Activated CD8-positive, alpha-beta memory T cell treated with anti-CD3 and anti-CD28 coated beads for 1 hour (primary cell): ENCODE measurements at places on chromosomes 5 and 9.

DNA sequence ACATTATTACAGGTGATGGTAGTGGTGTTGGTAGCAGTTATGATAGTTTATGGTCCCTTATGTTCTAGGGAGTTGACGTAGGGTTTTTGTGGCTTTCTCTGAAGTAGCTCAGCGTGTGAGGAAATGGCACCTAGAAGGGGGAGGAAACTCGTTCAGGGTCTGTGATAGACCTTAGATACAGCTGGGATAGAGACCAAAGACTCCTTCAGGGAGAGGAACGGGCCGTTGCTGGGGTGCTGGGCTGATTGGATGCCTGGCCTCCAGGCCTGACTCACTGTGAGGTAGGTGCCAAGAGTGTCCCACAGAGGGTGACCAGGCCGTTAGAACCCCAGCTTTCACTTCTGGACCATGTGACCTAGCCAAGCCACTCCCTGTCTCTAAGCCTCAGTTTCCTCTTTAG is 96.6 kb downstream of the DAB2IP start:
- no peak for DNase-seq

DNA sequence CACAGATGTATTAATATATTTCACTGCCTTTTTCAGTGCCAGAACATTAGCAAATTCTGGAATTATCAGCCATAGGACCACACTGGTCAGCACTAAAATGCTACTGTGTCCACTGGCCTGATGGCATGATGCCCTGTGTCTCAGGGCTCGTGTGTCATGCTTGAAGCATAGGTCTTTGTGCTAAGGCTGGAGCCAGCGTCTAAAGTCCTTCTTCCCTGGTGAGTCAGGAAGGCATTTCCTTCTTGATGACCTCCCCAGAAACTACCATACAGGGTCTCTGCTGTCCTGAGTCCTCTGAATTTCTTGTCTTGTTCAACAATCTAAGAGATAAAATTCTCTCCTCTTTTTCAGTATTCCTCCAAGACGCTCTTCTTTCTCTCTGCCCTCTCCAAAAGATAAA is 489.9 kb downstream of the PSAT1 start:
- DNase-seq = no peak

- no peak for DNase-seq
Observed at GRCh38 chr9:100933656-100934055, 94.9 kb upstream of the PLPPR1 start.

- DNase-seq = no peak
Observed at GRCh38 chr9:90842996-90843395, 41.4 kb downstream of the SYK start.

GRCh38 chr9:124602632-124603031 is 95.4 kb upstream of the NR5A1 start:
- DNase-seq = no peak

- peak; percentile 22 for DNase-seq
Observed at GRCh38 chr5:151315998-151316597, 12.5 kb upstream of the SLC36A3 start.

- no peak for DNase-seq
Observed at GRCh38 chr9:13524245-13524644, 244.8 kb upstream of the MPDZ start.

GRCh38 chr9:89613912-89614892 is 9.4 kb downstream of the GADD45G start:
- DNase-seq = no peak

DNA sequence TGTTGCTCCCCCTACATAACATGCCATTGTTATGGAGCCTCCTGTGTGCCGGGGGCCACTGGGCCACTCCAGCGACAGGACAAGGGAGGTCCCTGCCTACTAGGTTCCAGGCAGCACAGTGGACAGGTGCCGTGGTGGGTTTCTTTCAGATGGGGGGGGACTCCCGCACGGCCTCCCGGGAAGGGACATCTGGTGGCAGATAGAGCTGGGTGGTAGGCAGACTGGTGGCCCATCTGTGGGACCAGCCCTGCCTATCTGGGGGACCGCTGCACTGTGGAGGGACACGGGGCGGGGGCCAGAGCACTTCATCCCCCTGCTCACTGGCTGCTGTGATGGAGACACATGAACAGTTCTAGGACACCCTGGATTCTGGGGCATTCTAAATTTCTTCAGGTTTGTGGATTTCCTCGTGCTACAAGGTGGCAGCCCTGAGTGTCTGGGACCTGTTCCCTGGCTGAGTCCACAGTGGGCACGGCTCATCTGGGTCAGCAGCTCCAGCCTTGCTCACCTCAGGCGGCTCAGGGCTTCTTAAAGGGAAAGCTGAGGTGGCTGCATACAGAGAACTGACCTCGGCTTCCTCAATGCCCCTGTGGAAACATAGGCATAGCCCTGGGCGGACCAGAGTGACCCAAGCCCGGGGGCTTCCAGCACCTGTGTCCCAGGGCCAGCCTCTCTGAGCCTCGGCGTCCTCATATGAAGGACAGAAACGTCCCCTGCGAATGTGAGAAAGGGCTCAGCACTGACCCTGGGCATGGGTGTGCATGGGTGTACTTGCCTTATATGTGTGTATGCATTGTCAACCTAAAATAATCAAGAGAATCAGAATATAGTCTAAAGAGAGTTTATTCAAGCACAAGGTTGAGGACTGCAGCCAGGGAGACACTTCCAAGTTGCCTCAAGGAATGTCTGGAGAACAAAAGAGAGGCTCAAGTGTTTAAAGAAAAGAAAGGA is 22.5 kb downstream of the FGD3 start:
- no peak for DNase-seq

DNA sequence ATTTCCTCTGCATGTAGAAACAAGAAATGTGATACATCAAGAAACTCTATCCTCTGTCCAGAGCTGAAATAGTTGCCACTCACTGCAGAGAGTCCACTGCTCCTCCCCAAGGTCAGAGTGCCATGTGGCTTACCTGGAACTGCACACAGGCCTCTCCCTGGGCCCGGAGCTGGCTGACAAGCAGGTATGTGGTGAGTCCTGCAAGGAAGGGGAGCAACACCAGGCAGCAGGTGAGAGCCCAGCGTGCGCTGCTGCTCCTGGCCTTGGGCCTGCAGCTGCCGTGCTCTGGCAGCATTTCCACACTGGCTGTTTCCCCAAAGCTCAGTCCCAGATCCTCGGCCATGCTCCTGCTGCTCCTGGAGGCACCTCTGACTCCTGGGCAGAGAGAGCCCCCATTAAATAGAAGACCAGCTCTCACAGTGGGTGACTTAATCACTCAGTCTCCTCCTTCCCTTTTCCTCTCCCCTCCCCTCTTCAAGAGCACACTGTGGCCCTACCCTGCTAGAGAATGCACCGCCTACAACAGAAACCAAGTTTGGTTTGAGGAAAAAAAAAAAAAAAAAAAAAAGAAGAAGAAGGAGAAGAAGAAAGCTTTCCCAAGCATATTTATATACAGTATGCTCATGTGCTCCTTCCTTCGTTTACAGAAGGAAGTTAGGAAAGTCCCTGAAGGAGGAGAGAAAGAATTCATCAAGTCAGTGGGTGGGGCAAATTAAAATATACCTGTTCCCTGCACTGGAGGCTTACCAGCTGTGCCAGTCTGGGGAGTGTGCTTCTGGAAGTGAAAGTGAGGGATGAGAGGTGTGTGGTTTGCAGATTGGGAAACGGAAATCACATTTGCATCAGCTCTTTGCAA is at the start of gene TNFSF15:
TNFSF15 (minus strand) TSS at position 370 of the 856 bp plus-strand sequence; CDS start at position 343, 27 bp downstream.
- no peak for DNase-seq

DNA sequence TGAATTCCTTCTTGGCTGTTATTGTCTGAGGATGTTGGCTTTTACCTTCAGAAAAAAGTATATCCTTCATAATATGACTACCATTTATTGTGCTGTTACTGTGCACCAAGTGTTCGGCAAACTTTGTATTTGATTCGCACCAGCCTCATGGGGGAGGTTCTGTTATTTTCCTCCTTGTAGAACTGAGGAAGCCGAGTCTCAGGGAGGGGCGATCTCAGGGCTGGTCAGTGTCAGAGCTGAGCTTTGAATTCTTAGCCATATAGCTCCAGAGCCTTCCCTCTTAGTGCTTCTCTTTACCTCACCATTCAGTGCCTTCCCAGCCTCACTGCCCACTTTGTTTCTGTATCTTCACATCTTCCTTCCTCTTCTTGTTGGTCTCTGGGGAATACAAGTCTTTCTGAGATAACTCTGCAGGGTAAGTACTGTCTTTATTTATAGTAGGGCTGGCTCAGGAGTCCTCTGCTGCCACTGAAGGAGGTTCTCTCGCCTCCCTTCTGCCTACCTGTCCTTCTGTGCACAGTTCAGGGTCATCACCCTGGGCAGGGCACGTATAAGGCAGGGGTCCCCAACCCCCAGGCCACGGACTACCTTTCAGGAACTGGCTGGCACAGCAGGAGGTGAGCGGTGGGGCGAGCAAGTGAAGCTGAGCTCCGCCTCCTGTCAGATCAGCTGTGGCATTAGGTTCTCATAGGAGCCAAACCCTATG is 48.4 kb downstream of the GALNT10 start:
- DNase-seq = no peak

GRCh38 chr5:180401229-180401907 is 48.2 kb upstream of the GFPT2 start:
- DNase-seq = no peak

- DNase-seq = no peak
Observed at GRCh38 chr5:62938927-62939326, 360.3 kb downstream of the LRRC70 start.

- DNase-seq = no peak
Observed at GRCh38 chr9:93591301-93592007, 15.1 kb downstream of the PHF2 start.

- no peak for DNase-seq
Observed at GRCh38 chr5:149423794-149424268, 44.7 kb upstream of the IL17B start.

DNA sequence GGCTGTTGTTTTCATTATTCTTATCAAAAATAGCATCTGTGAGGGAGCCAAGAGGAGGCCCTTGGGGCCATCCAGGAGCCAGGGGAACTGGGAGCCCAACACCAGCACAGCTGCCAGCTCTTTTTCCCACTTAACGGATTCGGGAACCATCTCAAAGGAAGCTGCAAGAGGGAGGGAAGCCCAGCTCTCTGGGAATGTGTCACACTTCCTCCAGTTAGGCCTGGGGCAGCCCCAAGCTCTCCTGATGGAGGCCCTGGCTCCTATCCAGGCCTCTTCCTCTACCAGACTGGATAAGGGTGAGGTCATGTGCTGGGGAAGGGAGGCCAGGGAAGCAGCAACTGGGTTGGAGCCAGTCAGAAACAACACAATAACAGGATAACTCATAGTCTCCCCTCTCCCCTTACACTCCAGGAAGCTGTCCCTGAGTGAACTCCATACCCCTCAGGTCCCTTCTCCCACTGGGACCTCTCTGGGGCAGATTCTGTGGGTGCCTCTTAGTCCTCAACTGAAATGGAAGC is 12.7 kb downstream of the CSF2 start:
- DNase-seq = no peak

DNA sequence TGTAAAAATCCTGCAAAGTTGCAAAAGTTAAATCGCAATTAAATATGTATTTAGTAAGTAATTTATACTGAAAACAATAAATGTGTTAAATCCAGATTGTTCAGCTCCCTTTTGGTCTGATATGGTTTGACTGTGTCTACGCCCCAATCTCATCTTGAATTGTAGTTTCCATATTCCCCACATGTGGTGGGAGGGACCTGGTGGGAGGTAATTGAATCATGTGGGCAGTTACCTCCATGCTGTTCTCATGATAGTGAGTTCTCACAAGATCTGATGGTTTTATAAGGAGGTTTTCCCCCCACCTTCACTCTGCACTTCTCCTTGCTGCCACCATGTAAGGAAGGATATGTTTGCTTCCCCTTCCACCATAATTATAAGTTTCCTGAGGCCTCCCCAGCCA is 140.0 kb downstream of the CDH6 start:
- no peak for DNase-seq

- DNase-seq = no peak
Observed at GRCh38 chr5:138760448-138761110, 7.4 kb downstream of the CTNNA1 start.

GRCh38 chr5:74433896-74434829 is 206.4 kb downstream of the ENC1 start:
- no peak for DNase-seq

GRCh38 chr5:98776066-98776705 is 2.7 kb downstream of the RGMB start:
- DNase-seq = no peak

DNA sequence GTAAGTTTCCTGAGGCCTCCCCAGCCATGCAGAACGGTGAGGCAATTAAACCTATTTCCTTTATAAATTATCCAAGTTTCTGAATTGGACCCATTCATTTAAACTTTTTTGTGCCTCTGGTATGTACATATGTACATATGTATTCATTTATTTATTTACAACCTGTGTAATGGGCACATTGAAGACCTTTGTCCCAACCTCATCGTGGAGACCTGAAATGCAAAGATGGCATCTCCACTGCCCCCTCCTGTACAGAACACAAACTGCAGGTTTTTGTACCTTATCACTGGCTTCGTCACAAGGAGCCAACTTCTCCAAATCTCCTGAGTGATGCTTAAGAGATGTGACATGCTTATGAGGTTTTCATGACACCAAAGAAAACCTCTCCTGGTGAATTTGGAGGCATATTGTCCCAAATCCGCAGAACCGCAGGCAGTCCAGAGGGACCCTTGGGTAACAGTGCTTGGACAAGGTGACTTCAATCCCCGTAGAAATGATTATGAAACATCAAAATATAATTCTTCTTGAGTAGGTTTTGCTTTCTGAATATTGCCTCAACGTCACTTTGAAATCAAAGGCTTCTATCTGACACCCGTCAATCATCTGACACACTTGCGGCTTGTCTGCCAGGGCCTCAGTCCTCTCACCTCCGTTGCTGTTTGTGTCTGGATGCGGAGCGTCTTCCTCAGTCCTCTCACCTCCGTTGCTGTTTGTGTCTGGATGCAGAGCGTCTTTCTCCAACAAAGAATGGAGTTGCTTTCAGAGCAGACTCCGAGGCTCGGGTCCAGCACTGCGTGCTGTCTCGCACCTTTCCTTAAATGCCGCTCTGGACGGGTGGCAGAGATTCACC is 135.0 kb upstream of the IRX4 start:
- no peak for DNase-seq
